ENCODE measurements at places on chromosomes 11 and 22. TPM values are rescaled to one million over a fixed set of nuclear protein-coding genes. Genes with fewer than 3 reads are reported as not detected.

GRCh38 chr22:17896586-17896985, 122.3 kb upstream of the BID start:
- DNase-seq: no peak

The CAVIN3 gene
- 3.7 TPM for polyA plus RNA-seq

- DNase-seq: no peak
These were observed 591 bp upstream of the DNAJC4 start for GRCh38 chr11:64229744-64230170.

The SCGB1D1 gene
- polyA plus RNA-seq: not detected

DNA sequence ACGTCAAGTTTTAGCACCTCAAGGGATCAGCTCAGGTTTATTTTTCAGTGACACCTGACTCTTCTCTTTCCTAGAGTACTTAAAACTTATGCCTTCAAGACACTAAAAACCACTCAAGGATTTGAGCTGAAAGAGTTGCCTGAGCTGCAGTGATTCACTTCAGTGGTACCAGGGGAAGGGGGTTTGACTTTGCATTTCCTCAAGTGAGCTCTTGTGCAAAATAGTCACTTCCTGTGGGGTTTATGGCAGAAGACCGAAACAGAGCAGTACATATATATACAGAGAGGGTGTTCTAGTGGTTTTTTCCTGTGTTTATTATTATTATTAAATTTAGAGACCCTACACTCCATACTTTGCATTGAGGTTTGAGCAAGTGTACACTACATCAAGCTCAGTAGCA, 60.7 kb downstream of the DBX1 start:
- no peak for DNase-seq

Measured in brain (organoid and tissue), 16 donors.